ENCODE measurements at places on chromosomes 2 and 18. TPM values are rescaled to one million over a fixed set of nuclear protein-coding genes. Genes with fewer than 3 reads are reported as not detected.

GRCh38 chr2:12931186-12931844 lies 214.6 kb downstream of the TRIB2 start:
- DNase-seq: no peak

GRCh38 chr2:215817046-215817445 lies 196.3 kb downstream of the MREG start:
- no peak for DNase-seq

GRCh38 chr2:97759727-97760407 lies 46.5 kb downstream of the ZAP70 start:
- DNase-seq: no peak

DNA sequence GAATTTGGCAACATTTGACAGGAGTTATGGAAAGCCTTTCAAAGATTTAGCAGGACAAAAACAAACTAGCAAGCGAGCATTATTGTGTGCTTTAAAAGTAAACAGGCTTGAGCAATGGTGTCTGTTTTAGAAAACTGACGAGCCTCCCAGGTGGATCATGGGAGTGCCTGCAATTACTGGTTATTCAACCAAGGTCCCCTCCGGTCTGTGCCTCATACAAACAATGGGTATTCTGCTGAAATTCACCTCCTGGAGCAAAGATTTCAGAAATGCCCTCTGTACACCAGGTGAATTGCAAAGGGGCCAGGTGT lies 22.4 kb downstream of the RTP5 start:
- no peak for DNase-seq

DNA sequence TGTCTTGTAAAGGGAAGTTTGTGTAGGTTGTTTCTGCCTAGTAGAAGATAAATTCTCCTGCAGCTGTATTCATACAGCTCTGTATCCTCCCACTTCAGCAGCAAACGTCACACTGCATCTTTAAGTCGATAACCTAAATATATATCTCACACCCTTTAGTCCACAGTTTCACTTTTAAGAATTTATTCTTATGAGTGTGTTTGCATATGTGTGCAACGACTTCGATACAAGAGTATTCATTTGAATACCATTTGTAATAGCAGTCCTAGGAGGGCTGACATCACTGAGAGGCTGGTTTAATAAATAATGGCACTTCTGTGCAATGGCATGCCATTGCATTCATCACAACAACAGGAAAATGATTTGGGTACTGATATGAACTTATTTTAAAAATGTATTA lies 63.8 kb upstream of the MSH6 start:
- DNase-seq: no peak

DNA sequence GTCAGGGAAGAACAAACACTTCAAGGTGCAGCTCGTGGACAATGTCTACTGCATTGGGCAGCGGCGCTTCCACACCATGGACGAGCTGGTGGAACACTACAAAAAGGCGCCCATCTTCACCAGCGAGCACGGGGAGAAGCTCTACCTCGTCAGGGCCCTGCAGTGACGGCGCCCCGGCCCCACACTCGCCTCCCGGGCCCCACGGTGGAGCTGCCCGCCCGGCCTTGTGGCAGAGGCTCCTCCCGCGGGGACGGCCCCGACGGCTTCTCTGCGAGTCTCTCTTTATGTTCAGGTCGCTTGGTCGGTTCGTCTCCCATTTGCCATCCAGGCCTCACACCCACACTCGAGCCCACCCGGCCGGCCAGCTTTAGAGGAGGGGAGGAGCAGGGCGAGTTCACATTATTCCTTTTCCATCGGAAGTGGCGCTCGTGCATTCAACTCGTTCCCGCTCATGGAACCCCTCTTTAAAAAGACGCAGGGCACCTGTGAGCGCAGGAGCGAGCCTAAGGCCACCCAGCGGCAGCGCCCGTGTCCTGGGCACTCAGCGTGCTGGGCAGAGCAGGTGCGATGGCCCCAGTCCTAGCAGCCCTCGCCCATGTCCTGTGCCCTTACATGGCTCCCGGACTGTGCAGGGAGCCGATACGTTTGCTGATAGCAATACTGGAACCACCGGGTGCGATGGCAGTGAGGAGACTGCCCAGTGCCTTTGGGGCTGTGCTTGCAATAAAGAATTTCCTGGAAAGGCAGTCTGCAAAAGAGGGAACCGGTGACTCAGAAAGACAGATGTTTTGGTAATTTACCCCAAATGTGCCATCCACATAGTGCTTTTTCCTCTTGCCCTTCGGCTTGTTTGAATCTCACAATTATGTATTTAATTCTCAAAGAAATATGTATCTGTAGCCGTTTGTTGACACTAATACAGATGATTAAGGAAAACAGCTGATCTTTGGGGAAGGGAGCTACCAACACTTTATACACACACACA lies 148.6 kb downstream of the NCK2 start:
- DNase-seq: no peak

DNA sequence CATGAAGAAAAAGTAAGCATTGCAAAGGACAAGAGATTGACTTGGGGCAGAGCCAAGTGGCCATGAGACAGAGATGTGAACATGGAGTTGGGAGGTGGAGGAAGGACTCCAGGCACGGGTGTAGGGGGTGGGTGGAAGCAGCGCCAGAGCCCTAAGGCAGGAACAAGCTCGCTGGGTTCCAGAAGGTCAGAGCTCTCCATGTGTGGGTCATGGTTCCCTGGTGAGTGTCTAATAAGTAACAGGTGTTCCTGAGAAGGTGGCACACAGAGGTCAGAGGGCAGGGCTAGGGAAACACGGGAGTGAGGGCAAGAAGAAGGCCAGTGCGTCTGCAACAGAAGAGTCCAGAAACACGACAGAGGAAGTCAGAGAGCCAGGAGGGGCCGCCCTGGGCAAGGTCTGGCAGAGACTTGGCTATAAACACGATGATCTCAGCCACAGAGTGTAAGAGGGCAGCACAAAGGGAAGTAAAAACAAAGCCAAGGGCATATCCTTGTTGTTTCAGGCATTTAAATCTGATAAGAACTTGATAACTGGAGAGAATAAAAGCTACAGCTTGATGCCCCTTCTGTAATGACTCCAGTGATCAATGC lies 260.8 kb downstream of the TGIF1 start:
- DNase-seq: peak; percentile 96

GRCh38 chr2:170216981-170217380 lies 39.0 kb downstream of the MYO3B start:
- DNase-seq: no peak

GRCh38 chr2:102331311-102331980 lies 20.1 kb downstream of the IL1RL1 start:
- no peak for DNase-seq

- no peak for DNase-seq
These were observed 184.3 kb upstream of the SIX2 start for GRCh38 chr2:45193581-45193980.

GRCh38 chr2:47072018-47072691 lies 83.0 kb downstream of the STPG4 start:
- no peak for DNase-seq

DNA sequence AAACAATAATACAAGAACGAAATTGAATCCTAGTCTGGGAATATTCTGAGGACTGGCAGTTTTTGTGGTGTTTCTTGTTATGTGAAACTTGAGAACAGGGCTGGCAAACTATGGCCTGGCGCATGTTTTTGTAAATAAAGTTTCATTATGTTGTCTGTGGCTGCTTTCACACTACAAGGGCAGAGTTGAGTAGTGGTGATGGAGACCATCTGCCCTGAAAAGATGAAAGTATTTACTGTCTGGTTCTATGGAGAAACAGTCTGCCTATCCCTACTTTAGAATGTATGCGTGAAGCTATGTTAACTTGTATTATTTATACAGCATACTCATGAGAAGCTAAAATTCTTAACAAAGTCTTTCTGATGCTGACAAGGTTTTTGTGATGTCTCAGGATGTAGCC lies 351.9 kb downstream of the LRRTM1 start:
- DNase-seq: no peak

- DNase-seq: no peak
These were observed 13.5 kb upstream of the IL1RL1 start for GRCh38 chr2:102297891-102298290.

DNA sequence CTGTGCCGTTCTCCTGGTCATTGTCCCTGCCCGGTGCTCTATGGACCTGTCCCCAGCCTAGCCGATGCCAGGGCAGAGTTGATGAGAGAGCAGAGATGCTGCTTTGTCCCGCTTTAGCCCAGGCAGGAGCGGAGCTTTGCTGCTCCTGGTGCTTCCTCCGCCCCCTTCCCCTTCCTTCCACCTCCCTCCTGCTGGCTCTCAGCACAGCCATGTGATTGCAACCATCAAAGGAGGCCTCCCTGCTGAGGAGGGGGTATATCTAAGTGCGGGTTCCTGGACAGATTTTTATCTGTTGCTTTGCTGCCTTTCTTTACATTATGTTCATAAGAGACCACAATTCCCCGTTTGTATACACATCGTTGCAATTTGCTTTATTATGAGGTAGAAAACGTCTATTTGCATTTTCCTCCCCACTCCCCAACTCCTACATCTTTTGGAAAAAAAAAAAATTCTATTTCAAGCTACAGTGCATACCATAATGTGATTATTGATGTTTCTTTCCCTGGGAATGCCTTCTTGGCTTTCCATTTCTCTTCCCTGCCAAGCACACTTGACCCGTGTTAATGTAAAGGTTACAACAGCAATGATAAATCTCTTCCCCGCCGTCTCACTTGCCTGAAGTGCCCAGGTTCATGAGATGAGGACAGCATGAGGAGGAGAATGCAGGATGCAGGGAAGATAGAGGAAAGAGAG lies 25.4 kb downstream of the ALPK2 start:
- peak; percentile 78 for DNase-seq

- DNase-seq: peak; percentile 88
These were observed 7.7 kb upstream of the YWHAQ start for GRCh38 chr2:9638532-9638931.

GRCh38 chr2:184799379-184799778 lies 201.1 kb downstream of the ZNF804A start:
- DNase-seq: no peak

GRCh38 chr2:120793682-120794403 lies 58.2 kb downstream of the GLI2 start:
- no peak for DNase-seq

DNA sequence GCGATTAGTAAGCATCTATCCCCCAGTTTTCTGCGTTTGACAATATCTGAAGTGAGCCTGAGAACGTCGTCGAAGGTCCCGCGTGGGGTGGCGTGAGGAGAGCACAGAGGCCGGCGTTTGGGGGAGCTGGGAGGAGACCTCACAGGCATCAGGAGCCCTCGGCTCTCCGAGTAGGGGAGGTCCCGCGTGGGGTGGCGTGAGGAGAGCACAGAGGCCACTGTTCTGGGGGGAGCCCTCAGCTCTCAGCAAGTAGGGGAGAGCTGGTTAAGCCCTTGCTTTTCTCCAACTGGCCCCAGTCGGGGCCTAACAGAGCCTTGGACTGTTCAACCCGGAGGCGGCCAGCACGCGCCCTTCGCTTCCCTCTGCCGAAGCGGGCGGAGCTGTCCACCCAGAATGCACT lies 134.3 kb downstream of the NFATC1 start:
- no peak for DNase-seq

- peak; percentile 69 for DNase-seq
These were observed 18.7 kb downstream of the SMIM21 start for GRCh38 chr18:75408554-75409506.

- no peak for DNase-seq
These were observed 409.0 kb upstream of the SMIM21 start for GRCh38 chr18:75836516-75836915.

SERPINB5 gene
- 40.1 TPM for total RNA-seq

ADAM23 gene
- total RNA-seq: 4.4 TPM

ESPNL gene
- total RNA-seq: not detected

MFSD6 gene
- total RNA-seq: 9.0 TPM

POTEJ gene
- total RNA-seq: not detected

LMAN2L gene
- total RNA-seq: 70.7 TPM

Data from Caki2 (cell line).